CD4-positive, alpha-beta T cell (primary cell): ENCODE measurements at places on chromosomes 1 and 21.

- H3K27ac ChIP-seq = no peak overlapping the region
- DNase-seq = no peak
- H3K4me3 ChIP-seq = no peak overlapping the region
- peaks cover 23% of the 10 kb centered on the region for H3K4me1 ChIP-seq
Observed at GRCh38 chr1:110603058-110603457, 3.1 kb downstream of the KCNA2 start.

DNA sequence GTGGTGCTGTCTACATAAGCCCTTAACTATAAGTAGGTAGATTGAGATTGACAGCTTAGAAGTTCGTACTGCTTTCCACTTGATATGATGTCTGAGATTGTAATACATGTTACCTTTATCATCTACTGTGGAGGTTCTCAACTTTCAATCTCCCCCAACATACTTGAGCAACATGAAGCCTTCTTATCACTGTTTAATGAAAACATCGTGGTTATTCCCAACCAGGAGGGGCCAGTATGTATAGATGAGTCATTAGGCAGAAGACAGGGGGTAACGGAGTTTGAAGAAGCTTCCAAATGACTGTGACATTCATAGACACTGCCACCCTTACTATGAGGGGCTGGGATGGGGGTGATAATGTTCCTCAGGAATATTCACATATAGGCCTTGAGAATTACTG lies 36.0 kb downstream of the CENPF start:
- no peak for DNase-seq
- H3K27ac ChIP-seq = no peak overlapping the region
- H3K4me1 ChIP-seq = peaks cover 21% of the 10 kb centered on the region
- H3K4me3 ChIP-seq = no peak overlapping the region

GRCh38 chr1:26335774-26336476 lies 18.0 kb downstream of the CRYBG2 start:
- DNase-seq = no peak
- H3K27me3 ChIP-seq = no peaks in the 10 kb centered on the region
- H3K27ac ChIP-seq = no peak overlapping the region
- H3K36me3 ChIP-seq = peaks cover 6% of the 10 kb centered on the region

- no peak for DNase-seq
- H3K36me3 ChIP-seq = no peaks in the 10 kb centered on the region
Observed at GRCh38 chr1:190864013-190864641, 386.5 kb upstream of the BRINP3 start.

GRCh38 chr1:240426051-240426450 lies 185.9 kb downstream of the GREM2 start:
- no peaks in the 10 kb centered on the region for H3K4me1 ChIP-seq
- no peaks in the 10 kb centered on the region for H3K36me3 ChIP-seq
- no peak overlapping the region for H3K4me3 ChIP-seq

DNA sequence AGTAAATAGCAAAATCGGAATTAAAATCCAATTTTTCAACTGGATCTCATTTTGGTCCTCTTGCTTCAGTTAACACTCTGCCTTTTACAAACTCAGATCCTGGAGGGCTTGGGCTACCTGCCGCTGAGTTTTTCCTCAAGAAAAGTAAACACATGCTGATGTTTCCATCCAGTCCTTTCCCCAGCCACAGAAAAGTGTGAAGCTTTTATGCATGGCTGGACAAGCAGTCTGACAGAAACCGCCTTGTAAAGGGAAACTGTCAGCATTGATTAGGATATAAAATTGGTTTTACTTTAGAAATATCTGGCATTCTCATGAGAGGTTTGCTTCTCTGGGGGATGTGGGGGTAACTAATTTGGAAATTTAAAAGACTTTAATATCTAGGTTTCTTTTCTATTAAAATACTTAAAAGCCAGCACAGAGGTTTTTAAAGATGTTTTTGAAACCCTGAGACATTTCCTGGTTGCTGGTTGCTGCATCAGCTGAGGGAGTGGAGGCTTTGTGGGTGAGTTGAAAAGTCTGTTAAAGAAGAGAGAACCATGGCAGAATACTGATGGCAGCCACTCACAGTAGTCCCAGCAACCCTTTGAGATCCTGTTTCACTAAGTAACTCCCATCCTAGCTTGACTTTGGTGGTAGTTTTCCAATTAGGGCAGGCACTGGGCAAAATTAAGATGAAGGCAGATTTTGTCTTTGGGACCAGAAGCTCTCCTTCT lies 238.3 kb downstream of the PAPPA2 start:
- no peaks in the 10 kb centered on the region for H3K36me3 ChIP-seq
- DNase-seq = no peak
- no peak overlapping the region for H3K4me3 ChIP-seq
- no peaks in the 10 kb centered on the region for H3K27me3 ChIP-seq
- H3K4me1 ChIP-seq = no peaks in the 10 kb centered on the region

- H3K27me3 ChIP-seq = no peaks in the 10 kb centered on the region
- H3K4me1 ChIP-seq = no peaks in the 10 kb centered on the region
- DNase-seq = no peak
- H3K36me3 ChIP-seq = no peaks in the 10 kb centered on the region
Observed at GRCh38 chr21:20882462-20883407, 115.5 kb upstream of the NCAM2 start.

DNA sequence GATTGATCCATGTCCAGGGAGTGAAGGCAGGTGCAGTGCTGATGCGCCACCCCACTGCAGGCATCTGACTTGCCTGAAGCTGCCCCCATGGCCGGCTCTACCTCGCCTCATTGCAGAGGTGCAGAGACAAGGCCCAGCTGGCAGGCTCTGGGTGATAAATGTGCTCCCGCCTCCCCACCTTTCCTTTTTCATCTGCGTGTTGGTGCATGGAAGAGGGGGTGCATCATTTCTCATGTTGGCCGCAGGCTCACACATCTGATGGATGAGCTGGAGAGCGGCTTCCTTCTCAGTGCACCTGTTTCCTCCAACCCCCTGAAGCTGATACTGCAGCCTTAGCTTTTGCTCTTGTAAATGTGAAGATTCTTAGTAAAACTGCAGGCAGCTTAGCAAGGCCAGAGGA lies 306.0 kb upstream of the KAZN start:
- H3K4me1 ChIP-seq = no peaks in the 10 kb centered on the region
- no peaks in the 10 kb centered on the region for H3K36me3 ChIP-seq
- H3K27me3 ChIP-seq = peaks cover 6% of the 10 kb centered on the region
- H3K4me3 ChIP-seq = no peak overlapping the region
- H3K27ac ChIP-seq = no peak overlapping the region

GRCh38 chr21:45739218-45740087 lies 95.9 kb downstream of the PCBP3 start:
- H3K36me3 ChIP-seq = no peaks in the 10 kb centered on the region
- H3K4me3 ChIP-seq = no peak overlapping the region
- DNase-seq = no peak
- H3K27ac ChIP-seq = no peak overlapping the region
- H3K27me3 ChIP-seq = no peaks in the 10 kb centered on the region
